Motor neuron (in vitro differentiated cells): ENCODE measurements at places on chromosomes 12 and 14.

DNA sequence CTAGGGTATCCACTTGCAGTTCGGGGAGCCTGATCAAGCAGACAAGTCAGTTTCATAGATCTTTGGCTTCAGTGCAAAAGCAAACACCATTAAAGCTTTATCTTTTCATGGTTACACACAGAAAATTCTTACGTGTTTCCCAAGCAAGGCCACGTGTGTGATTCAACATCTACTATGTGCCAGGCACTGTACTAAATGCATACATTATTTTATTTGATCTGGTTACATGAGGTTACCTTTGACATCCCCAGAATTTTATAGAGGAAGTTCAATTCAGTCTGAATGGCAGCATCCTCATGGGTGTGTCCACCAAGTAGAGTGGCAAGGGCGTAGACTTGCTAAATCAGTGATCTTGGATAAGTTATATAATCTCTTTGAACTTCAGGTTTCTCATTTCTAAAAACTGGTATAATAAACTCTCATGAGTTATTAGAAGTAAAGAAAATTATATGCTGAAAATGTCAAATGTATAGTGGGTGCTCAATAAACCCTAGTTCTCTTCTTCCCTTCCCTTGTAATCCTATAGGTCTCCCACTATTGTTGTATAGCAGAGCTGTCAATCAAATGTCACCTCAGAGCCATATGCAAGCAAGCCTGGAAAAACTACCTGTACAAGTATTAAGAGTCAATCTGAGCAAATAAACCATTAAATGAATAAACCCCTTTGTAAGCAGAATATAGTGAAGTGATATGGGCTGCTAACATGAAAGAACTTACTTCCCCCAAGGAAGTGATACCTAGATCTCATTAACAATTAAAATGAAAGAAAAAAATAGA lies 50.3 kb upstream of the TMX1 start:
- no peak for ATAC-seq

DNA sequence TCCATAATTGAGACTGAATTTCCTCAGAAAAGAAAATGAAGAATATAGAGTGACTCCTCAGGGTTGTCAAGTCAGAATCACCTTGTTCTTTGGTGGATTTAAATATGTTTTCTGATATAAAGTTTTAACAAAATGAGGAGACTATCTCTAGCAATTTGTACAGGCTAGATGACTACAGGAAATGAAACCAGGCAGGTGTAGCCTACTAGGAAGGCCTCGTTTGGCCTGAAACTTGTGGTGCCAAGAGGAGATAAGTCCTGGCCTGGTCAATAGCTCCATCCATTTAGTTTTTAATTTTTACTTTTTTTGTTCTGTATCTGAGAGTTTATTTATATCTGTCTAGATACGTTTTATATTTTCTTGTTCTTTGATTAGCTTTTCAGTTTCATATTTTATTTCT lies 41.5 kb downstream of the SNAPC1 start:
- no peak for ATAC-seq

GRCh38 chr12:104590022-104590421 lies 133.3 kb downstream of the CHST11 start:
- ATAC-seq, result no peak

DNA sequence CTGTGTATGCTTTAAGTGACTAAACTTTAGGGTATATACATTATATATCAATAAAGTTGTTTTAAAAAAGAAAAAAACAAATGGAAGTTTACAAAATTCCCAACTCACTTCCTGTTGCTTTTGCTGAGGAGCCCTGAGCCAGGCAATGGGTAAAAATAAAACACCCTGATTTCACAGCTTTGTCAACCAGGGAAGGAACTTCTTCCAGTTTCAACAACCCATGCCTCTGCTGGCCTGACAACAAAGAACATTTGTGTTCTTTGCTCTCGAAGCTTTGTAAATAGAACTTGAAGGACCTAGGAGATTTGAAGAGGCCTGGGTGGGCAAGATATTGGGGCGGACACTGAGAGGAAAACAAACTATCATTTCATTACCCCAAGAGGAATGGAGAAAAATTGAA lies 141.2 kb upstream of the NOS1 start:
- ATAC-seq, result no peak

- no peak for ATAC-seq
These were observed 224.4 kb downstream of the KSR2 start for GRCh38 chr12:117744418-117744817.

- ATAC-seq, result peak; percentile 87
These were observed 187.7 kb downstream of the PHETA1 start for GRCh38 chr12:111181143-111181726.

DNA sequence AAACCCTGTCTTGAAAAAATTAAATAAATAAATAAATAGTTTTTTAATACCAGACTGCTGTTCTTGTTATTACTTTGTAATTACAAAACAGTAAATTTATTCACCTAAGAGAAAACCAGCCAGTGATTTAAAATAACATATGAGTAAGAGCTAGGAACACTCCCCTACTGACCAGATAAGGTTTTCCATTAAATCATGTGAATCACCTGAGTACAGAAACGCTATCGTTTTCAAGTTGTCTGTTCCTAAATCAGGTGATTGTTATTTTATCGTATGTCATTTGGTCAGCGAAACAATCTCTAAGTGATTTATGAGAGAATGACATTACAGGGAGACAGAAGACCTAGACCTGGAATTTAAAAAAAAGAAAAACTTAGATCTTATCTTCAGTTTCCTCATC lies 47.3 kb downstream of the RPS29 start:
- no peak for ATAC-seq
